ENCODE measurements at places on chromosomes 2 and 18.
A peak's percentile ranks its signal among the peaks of the same experiment; 100 is the strongest.

DNA sequence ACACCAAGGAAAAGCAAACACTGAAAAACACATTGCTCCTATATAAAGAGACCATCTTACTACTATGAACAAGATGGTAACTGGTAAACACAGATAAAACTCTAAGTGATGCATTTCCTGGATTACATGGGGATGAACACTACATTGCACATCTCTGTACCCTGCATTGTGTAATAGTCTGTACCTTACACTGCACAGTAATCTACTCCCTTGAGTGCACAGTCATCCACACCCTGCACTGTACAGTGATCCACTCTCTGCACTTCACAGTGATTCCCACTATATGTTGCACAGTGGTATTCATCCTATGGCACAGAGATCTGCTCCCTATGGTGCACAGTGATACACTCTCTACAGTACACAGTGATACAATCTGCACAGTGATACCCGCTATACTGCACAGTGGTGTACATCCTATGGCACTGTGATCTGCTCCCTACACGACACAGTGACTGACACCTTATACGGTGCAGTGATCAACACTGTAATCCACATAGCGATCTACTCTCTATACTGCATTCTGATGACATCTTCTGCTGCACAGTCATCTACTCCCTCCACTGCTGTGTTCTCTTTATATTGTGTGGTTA is 462.2 kb upstream of the RGPD4 start:
- DNase-seq = no peak

DNA sequence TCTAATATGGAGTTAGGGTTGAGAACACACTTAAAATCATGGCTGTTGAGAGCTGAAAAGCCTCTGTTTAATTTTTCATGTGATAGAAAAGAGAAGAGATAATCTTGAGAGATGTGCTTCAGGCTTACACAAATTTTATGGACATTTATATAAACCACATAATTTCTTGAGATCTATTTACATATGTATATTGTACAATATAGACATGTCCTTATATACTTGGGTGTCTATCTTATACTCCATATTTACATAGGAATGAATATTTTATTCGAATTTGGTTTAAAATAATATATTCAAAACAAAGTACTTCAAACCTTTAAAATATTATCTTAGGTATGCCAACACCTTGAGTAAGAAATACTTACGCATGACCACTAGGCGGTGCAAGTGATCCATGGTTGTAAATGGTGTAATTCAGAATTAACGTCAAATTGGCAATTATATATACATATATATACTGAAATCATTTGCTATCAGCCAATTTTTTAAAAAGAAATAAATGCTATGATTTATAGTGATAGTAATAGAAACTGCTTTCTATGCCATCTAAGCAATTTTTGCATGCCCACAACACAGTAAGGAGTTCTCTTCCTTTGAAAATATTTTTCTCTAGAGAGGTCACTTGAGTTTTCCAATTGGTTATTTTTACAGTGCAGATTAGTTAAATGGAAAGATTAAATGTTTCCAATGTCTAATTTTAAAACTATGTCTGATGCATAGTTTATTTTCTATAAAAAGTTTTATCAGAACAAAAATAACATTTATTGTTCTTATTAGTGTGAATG is 37.6 kb upstream of the SPAG16 start:
- peak; percentile 64 for DNase-seq

GRCh38 chr18:79801217-79801616 is 3.5 kb downstream of the KCNG2 start:
- no peak for DNase-seq

GRCh38 chr2:5064687-5065086 is 627.5 kb upstream of the SOX11 start:
- no peak for DNase-seq

- no peak for DNase-seq
These were observed 133.4 kb downstream of the ZNF407 start for GRCh38 chr18:74731097-74731496.

- peak; percentile 68 for DNase-seq
These were observed 36.1 kb upstream of the TWIST2 start for GRCh38 chr2:238811759-238812158.

GRCh38 chr2:239275847-239276831 is 124.7 kb downstream of the HDAC4 start:
- peak; percentile 84 for DNase-seq

- no peak for DNase-seq
These were observed 42.5 kb upstream of the ACADL start for GRCh38 chr2:210267698-210268097.

DNA sequence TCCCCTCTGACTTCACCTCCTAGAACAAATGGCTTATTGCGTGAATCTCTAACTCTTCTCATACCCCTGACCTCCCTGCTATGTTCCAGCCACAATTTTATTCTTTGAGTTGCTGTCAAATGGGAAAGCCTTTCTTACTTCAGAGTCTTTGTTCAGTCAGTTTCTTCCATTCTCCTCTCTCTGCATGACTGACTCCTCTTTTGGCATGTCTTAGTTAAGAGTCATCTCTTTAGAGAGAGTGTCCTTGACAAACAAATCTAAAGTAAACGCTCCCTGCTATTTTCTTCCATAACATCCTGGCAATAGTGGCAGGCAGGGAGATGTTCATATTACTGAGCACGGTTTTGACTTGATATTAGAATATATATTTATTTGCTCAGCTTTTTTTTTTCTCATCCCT is 170.7 kb upstream of the ERBB4 start:
- peak; percentile 42 for DNase-seq

- no peak for DNase-seq
These were observed 160.0 kb downstream of the KCNH7 start for GRCh38 chr2:162678551-162678950.

- DNase-seq = no peak
These were observed 14.1 kb downstream of the LTBP1 start for GRCh38 chr2:32960647-32961403.

GRCh38 chr2:144548088-144548487 is 28.2 kb upstream of the ZEB2 start:
- no peak for DNase-seq

DNA sequence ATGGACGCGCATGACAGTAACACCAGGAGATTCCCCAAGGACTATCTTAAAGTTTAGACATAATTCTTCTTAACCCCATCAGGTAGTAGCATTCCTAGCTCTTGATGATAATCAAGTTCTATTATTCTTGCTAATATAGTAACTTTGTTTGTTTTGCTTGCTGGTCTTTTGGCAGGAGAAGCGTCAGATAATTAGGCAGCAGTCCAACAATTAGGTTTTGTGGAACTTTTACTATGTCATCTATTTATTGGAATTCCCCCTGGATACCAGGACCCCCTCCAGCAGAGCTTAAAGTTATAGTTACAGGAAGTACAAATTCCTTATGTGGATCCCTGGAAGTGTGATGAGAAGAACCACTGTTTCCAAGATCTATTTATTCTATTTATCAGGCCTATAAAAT is 1138.0 kb upstream of the FAM98A start:
- DNase-seq = no peak

DNA sequence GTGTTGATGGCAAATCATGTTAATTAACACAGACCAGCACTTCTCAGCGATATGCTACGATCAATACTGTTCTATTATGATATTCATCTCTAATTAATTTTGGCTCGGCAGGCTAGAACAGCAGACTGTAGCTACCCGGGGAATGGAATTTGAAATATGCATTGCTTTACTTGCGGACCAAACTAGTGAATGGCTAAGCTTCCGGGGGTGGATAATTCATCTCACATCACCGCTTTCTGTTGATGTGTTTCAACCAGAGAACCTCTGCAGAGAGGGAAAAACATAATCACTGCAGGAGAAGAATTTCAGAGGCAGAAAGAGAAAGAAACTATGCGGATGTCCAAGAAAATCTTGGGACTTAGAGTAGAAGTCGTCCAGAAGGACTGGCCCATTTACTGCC is 490.9 kb downstream of the STK39 start:
- no peak for DNase-seq

- no peak for DNase-seq
These were observed 70.6 kb upstream of the WDR75 start for GRCh38 chr2:189370719-189371118.

DNA sequence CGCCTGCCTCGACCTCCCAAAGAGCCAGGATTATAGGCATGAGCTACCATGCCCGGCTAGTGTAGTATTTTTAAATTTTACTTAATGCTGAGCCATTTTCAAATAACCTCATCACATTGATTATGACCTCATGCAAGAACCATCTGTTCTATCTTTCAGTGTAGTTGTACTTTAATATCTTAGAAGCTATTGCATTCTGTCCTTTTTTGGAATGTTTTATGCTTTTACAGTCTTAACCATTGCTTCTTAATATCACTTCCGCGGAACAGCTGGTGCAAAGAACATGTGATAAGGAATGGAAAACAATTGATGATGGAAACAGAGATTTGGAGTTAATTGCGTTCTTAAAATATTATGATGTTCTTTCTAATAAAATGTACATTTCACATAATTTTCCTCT is 2.7 kb downstream of the GEN1 start:
- DNase-seq = no peak

- DNase-seq = peak; percentile 82
These were observed 45.2 kb downstream of the PCBP1 start for GRCh38 chr2:70132244-70133126.

GRCh38 chr2:146246002-146246735 is 1598.7 kb upstream of the ACVR2A start:
- no peak for DNase-seq

DNA sequence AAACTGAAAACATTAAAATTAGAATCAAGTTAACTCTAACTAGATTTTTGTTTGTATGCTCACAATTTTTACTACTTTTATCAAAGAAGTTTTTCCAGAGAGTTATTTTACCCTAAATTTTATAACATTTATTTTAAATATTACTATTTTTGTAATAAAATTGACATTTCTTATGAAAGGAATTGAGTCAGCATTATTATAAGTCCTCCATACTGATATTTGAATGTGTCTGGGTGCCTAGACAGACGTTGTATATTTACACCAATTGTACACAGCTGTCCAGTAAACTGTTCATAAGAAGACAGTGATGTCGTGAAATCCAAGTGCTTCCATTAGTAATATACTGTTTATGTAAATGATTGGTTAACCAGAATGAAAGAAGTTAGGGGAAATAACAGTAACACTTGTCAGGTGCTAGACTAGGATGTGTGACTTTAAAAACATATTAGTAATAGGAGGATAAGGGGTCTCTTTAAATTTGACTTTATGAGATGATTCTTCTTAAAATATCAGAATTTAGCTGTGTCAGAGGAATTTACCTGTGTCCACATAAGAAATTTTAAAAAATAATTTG is 73.7 kb downstream of the TANK start:
- no peak for DNase-seq

DNA sequence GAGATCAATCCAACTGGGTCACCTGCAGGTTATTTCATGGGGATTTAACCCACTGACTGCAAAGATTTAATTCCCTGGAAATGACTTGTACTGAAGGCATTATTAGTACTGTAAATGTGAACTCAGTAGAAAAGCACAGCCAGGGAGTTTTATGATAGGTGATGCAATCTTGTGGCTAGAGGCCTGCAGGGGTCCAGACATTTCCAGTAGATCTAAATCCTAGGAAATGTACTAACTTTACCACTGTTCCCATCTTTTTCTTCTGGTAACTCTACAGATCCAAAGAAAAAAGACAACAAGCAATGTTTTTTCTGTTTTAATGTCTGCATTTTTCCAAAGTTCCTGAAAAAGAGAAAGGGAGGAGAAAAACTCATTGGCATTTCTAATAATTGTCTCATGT is 500.1 kb downstream of the ARHGAP15 start:
- DNase-seq = no peak

DNA sequence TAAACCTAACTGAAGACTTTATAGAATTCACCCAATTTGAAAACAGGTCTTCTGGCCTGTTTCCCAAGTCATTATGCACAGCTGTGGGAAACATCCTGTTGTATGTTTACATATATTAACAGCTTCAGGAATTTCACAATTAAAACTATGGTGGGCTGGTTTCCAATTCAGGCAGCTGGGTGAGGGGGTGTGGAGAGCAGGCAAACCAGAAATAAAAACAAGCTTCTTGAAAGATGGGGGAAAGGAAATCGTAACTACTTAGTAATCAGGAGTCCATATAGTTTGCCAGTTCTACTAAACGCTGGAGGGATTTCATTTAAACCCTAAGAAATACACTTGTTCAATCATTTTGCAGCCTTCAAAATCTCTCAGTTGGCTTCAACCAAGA is 22.8 kb downstream of the ATP8B1 start:
- peak; percentile 75 for DNase-seq

GRCh38 chr2:51404226-51404625 is 372.3 kb upstream of the NRXN1 start:
- no peak for DNase-seq

DNA sequence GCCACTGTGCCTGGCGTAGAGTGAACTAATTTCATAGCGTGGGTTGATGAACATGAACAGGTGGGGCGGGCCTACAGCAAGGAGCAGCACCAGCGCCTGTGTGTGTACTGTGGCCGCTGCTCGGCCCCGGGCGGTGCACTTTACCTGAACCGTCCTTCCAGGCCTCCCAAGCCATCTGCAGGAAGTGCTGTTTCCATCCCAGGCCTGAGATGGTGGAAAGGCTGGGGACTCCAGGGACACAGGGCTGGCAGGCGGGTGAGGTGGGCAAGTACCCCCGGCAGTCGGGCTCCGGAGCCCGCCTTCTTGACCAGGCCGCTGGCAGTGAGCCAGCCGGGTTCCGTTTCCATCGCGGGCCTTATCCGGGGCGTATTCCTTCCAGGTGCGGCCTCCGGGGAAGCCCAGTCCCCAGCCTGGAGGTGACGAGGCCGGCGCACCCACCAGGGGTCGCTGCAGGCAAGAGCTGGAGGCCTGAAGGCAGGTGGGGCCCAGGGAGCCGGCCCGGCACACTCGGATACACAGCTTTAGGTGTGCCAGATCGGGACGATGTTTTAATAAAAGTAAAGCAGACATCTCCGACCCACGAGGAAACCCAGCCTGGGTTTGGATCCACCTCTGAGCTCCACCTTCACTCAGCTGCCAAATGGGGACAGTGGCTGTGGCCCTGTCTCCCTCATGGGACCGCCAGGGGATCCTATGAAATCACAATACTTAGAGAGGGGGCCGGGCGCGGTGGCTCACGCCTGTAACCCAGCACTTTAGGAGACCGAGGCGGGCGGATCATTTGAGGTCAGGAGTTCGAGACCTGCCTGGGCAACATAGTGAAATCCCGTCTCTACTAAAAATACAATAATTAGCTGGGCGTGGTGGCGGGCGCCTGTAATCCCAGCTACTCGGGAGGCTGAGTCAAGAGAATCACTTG is 22.7 kb upstream of the PDIA6 start:
- DNase-seq = peak; percentile 68

- no peak for DNase-seq
These were observed 63.6 kb downstream of the ACKR3 start for GRCh38 chr2:236633219-236633570.

DNA sequence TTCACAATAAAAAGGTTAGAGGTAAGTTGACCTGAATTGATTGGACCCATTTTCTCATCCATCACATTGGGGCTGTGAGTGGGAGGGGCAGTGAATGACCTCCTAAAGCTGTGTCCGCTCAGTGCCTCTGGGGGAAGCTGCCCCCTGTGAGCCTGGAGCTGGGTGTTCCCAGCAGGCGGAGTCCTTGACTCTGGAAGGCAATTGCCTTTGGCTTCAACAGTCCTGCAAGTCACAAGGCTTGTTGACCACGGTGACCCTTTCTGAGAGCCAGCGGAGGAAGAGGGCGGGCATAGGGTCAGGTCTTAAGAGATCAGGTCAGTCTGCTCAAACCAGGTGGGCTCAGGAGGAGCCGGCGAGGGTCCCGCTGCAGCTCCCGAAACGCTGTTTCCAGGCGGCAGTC is 1.1 kb upstream of the CIDEA start:
- no peak for DNase-seq
